ENCODE measurements at places on chromosomes 7 and 10.

GRCh38 chr10:18140149-18140956 lies at the start of gene CACNB2:
TSS of gene CACNB2 (plus strand) at chr10:18140424.
- DNase-seq, result no peak

DNA sequence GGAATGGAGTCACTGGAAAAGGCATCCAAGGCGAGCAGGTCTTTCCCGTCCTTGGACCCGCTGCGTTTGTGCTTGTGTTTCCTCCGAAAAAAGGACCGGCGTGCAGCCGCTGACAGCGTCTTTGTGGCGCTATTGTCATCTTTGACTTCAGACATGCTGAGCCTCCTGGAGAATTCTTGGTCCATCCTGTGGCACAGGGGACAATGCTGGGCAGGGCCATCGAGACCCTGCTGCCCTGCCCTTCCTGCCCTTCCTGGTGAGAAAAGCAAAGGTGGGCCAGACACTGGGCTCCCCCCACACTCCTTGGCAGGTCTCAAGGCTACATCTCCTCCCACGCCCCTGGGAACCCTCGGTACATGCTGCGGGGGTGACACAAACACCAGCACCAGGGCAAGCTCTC lies 120.9 kb downstream of the DLG5 start:
- no peak for DNase-seq

- DNase-seq, result no peak
Observed at GRCh38 chr10:110459600-110459999, 38.1 kb upstream of the DUSP5 start.

GRCh38 chr10:43900571-43900970 lies 251.9 kb upstream of the ZNF32 start:
- DNase-seq, result no peak

- DNase-seq, result no peak
Observed at GRCh38 chr7:152674860-152675758, 832 bp downstream of the XRCC2 start.

DNA sequence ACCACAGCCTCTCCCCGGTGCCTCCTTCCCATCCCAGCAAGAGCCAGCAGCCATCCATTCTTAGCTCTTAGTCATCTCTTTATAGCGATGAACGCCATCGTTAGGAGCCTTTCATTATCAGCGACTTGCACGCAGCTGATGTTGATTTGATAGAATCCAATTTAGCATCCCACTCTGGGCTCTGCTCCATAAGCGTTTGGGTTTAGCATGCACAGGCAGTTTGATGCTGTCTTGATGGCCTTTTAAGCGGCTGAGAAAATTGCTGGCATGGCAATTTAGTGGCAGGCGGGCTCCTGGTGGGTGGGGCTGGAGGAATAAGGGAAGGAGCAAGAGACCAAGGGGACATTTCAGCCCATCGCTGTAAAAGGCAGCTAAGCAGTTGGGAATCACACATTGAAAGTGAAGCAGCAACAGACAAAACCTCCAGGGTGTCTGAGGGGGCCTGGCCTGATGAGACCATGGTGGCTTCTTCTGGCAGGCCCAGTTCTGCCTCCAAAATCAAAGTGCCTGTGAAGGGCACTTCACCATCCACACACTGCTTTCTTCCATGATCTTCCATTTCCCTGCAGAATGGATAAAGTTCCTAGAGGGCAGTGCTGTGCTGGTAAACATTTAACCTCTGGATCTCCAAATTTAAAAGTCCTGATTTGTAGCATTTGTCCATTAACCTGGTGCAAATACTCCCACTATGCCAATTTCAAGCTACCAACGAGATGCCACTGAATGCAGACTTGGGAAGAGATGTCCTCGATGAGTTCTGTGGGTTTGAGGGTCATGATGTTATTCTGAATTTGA lies 107.8 kb upstream of the PLXNA4 start:
- DNase-seq, result no peak

DNA sequence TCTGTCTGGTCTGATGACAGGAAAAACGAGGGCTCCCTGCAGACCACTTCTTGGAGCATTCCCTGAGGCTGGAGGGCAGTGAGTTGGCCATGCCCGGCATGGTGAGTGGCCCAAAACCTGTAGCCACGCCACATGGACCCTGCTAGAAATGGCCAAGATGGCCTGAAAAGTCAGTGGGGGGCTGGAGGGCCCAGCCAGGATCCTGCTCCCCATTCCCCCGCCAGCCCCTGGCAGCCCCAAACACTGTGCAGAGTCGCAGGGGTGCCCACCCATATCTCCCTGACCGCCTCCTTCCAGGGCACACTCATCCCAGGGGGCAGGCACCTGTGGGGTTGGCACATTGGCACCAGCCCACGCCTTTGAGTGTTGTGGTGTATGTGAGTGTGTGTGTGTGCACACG lies 18.7 kb upstream of the PPP2R2D start:
- DNase-seq, result no peak

GRCh38 chr7:152615031-152615741 lies 60.8 kb downstream of the XRCC2 start:
- no peak for DNase-seq

- DNase-seq, result no peak
Observed at GRCh38 chr10:63412304-63412703, 53.5 kb downstream of the JMJD1C start.

GRCh38 chr7:30859940-30860496 lies 51.6 kb upstream of the AQP1 start:
- DNase-seq, result no peak

DNA sequence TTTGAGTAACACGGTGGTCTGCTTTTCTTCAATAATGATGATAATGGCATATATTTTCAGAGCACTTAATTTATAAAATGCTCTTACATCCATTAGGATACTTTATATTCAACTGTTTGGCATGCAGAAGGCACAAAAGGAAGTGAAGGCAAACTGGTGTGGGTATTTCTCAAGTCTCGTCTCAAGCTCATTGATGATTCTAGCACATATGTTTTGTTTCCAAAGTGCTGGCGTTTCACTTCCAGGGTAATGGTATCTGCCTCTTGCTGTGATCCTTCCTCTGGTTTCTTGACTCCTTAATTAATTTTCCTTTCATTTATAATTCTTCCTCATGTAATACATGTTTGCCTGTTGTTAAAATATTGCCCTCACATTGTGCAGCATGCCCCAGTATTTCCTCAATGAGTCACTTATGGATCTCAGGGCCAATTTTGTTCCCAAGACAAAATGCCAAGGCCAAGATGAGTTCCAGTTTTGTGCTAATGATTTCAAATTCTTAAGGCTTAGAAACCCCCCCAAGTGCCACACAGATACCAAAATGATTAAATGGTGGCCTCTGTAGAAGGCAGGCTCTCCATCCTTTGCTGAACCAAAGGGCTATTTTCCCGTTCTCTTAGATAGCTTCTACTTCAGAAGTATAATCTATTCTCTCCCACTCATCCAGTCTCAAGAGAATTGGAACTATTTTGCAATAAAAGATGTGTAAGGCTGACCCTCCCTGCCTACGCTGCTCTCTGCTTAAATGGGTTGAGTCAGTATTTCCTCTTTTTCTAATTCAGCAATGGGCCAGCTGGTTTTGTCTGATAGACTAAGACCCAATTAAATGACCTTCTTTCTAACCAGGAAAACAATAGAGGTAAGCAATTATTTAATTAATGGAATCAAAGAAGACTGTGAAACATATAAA lies 171.2 kb downstream of the ZNF365 start:
- no peak for DNase-seq

DNA sequence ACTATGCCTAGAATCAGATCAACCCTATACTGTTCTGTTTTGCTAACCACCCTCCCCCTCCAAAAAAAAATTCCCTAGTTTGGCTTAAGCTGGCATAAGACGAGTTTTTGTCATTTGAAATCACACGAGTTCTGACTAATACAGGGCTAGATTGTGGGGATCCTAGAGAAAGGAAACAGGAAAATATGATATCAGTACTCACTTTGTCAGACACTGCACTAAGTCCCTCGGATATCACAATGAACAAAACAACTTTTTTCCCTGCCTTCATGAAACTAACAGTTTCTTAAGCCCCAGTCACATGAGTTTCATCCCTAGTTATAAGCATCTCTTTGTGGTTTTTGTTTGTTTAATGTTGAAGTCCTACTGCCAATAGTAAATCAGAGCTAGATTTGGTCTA lies 118.5 kb downstream of the ITGB8 start:
- no peak for DNase-seq

DNA sequence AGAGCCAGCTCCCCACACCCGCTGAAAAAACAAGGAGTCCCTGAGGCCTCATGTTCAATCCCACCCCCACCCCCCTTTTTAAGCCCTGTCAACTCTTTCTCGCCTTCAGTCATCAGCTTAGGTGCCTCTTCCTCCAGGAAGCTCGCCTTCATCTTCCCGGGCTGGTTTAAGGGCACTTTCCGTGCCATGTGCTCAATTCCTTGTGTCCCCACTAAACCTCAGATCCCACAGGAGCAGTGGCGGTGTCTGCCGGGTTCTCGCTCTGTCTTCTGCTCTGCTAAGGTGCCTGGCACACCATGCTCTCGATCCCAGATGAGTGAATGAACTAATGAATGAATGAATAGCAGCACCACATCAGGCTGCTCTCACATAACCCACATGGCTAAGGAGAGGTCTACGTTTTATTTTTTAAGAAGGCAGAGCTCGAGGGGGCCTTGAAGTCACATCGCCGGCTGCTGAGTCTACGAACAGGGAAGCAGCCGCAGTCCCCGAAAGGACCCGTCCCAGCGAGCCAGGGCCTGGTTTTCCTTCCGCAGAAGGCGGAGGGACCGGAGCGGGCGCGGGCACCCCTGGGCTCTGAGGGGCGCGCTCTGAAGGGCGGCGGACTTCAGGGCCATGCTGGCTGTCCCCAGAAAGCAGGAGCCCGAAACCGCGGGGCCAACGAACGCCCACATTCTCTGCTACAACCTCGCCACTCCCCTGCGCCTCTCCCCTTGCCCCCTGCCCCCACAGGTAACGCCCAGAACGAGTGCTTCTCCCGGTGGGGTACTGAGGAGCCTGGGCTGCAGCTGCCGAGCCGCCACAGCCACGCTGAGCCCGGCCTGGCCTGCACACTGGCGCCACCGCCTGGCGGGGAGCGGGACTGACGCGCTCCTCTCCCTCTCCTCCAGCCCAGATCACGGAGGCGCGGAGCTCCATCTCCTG lies 73.4 kb upstream of the KCNMA1 start:
- peak; percentile 56 for DNase-seq

DNA sequence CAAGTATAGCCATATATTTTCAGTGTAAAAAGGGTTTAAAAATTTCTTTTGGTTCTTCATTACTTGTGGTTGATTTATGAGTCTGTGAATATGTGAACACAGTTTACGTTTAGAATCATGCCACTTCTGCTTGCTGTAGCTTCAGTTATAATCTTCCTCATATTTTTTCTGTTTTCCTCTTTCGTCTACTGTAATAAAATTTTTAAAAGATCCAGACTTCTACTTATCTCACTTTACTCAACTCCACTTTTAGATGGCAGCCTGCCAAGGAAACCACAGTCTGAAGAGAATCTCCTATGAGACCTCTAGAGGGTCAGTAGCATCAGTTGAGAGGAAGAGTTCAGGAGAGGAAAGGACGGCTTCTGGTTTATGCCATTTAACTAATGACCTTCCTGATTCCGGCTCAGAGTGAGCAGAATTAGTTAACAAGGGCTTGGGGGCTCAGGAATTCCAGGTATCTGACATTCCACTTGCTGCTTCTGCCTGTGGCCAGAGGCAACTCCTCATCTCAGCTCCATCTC lies 21.4 kb downstream of the CREB5 start:
- no peak for DNase-seq

DNA sequence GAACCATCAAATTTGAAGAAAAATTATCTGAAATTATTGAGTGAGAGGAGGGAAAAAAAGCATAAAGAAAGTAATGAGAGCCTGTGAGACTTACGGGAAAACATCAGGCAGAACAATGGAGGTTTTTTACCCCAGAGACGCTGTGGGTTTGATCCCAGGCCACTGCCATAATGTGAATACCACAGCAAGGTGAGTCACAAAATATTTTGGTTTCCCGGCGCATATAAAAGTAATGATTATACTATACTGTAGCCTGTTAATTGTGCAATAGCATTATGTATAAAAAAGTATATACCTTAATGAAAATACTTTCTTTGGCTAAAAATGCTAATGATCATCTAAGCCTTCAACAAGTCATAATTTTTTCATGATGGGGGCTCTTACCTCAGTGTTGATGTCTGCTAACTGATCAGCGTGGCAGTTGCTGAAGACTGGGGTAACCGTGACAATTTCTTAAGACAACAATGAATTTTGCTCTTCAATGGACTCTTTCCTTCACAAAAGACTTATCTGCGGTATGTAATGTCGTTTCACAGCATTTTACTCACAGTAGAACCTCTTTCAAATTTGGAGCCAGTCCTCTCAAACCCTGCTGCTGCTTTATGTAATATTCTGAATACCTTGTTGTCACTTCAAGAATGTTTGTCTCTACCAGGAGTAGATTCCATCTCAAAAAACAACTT lies 97.0 kb upstream of the FAM20C start:
- DNase-seq, result no peak

DNA sequence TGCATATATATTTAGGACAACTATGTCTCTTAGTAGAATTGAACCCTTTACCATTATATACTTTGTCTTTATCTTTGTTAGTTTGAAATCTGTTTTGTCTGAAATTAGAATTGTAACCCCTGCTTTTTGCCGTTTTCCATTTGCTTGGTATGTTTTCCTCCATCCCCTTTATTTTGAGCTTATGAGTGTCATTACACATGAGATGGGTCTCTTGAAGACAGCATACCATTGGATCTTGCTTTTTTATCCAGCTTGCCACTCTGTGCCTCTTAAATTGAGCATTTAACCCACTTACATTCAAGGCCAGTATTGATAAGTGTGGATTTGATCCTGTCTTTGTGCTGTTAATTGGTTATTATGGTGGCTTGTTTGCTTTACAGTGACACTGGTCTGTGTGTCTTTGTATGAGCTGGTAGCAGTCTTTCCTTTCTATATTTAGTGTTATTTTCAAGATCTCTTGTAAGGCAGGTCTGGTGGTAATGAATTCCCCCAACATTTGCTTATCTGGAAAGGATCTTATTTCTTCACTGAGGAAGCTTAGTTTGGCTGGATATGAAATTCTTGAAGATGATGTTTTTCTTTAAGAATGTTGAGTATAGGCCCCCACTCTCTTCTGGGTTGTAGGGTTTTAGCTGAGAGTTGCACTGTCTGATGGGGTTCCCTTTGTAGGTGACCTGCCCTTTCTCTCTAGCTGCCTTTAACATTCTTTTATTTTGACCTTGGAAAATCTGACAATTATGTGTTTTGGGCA lies 149.5 kb downstream of the AHR start:
- DNase-seq, result no peak
